ENCODE measurements at places on chromosomes 13 and 19.

- no peak for DNase-seq
Measured at GRCh38 chr13:46008631-46009030, 43.9 kb downstream of the ZC3H13 start.

- no peak for DNase-seq
Measured at GRCh38 chr19:29528946-29529645, 3.3 kb downstream of the VSTM2B start.

DNA sequence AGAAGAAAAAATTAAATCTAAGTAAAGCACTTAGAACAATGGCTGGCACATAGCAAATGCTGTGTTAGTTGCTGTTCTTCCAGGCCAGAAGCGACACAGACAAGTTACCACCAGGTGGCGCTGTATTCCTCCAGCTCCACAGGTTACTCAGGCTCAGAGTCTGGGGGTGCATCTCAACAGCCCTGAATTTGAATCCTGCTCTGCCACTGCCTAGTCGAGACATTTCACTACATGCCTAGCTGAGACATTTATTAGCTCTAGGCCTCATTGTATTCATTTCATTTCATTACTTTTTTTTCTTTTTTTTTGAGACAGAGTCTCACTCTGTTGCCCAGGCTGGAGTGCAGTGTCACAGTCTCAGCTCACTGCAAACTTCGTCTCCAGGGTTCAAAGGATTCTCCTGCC is 16.4 kb upstream of the CYP2B6 start:
- DNase-seq, result peak; percentile 62

GRCh38 chr19:48608798-48609263 is 2.3 kb downstream of the SPACA4 start:
- no peak for DNase-seq

DNA sequence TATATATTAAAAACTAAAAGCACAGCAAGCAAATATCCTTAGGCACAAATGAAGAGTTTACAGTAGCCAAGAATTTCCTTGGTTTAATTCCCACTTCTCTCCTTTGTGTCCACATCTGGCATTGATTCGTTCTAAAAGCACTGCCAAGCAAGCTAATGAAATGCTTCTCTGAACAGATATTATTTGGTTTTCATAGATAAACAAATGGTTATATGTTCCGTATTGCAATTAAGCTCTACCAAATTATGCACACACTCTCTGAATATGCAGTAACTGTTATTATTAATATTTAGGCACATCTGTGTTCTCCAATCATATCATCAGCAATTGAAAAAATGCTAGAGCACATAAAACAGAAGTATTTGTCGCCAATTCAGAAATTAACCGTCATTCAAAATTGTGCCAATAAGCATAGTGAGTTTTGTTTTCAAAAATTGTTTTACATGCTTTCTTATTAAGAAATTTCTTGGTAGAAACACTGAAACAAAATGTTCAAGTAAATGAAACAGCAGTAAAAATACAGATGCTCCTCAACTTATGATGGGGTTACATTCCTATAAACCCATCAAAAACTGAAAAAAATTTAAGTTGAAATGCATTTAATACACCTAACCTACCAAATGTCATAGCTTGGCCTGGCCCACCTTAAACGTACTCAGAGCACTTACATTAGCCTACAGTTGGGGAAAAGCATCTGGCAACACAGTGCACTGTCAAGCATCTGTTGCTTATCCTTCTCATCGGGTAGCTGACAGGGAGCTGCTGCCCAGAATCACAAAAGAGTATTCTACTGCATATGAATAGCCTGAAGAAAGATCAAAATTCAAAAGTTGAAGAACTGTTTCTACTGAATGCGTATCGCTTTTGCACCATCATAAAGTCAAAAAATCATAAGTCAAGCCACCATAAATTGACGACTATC is 2134.7 kb downstream of the PCDH9 start:
- DNase-seq, result no peak

DNA sequence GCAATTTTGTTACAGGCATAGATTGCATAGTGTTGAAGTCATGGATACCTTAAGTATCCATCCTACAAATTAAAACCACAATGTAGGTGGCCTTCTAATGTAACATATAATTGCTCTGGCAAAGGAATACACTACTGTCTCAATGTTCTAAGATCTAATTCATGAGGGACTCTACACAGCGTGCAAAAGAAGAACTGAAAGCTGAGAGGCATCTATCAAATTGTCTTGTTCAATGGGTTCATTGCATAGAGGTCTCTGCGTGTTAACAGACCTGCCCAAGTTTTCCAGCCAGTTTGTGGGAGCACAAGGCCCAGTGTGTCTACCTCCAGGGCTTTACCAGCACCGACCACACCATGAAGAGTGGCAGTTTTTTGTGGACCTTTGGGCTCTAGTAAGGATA is 451.4 kb downstream of the ITGBL1 start:
- no peak for DNase-seq

DNA sequence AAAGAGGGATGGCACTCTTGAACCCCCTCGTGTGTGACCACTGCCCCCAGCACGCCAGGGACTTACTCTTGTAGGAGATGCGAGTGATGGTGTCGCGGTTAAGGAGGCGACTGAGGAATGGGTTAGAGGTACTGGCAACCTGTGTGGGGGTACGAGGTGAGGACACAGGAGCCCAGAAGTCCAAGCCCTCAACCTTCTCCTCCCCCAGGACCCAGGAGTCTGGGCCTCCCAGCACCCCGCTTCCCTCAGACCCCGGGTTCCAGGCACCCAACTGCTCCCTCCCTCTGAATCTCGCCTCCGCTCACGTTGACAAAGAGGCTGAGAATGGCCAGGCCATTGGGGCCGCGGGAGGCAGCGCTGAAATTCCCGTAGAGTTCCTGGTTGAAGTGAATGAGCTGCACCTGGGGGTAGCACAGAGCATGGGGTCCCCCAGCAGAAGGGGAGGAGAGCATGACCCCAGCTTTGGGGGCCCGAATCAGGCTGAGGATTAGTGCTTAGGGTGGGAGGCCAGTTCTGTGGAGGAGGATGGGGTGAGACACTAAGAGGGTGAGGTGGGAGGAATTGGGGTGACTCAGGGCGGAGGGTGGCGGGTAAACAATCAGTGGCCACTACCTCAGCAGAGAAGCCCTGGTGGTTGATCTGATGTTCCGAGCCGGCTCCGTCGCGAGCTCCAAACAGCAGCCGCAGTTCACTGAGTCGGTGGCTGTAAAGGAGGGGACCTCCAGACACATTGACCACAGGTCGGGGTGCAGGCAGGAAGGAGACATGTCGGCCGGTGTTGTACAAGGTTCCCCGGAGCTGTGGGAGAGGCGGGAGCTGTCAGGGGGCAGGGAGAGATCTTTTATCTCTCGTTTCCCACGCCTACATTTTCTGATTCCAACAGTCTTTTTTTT is 2.5 kb upstream of the DBP start:
- no peak for DNase-seq

DNA sequence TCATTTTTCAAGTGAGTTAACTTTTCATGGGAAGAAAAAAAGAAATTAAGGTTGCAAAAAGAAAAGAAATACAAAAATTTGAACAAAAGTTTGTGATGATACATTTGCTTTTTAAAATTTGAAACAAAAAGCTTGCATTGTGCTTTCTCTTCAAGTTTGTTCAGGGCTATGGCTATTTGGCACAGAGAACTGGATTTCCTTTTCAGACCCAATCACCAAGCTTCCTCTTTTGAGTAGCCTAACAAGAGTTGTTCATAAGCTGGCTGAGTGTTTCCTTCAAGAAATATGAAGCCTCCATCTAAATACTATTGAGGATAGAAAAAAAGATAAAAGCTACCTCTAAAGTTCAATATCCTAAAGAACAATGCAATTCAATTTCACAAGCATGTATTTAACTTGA is 787.8 kb downstream of the LIG4 start:
- no peak for DNase-seq

- DNase-seq, result no peak
Measured at GRCh38 chr19:18221815-18222725, 4.2 kb downstream of the PDE4C start.

- DNase-seq, result no peak
Measured at GRCh38 chr19:55376241-55376933, at the start of gene TMEM190. Gene TMEM190 (plus strand): TSS chr19:55376826. CDS start chr19:55376854, 28 bp downstream.

DNA sequence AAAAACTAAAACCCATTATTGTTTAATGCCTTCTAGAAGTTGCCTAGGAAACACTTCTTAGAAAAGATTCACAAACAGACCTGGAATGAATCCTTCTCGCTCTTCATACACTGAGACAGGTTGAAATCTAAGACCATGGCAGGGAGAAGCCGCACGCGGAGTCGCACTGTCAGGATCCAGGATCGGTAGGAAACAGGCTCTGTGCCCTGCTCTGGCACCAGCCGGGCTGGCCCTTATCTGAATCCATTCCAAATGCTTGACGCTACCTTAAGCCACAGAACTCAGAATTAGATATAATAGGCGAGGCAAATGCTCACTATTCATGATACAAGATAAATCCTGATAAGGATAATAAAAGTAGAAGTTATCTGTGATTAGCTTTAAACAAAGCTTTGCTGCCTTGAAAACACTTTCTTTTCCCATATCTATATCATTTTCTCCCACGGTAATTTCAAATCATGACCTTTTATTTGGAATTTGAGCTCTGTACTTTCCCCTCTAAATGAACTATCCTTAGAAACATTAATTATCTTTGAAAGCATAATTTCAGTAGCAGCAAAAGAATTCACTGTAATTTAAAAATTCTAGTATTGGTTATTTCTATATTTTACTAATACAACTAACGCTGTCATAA is 385.6 kb downstream of the IRS2 start:
- DNase-seq, result no peak

- DNase-seq, result no peak
Measured at GRCh38 chr13:101514100-101514499, 61.6 kb downstream of the ITGBL1 start.

- DNase-seq, result no peak
Measured at GRCh38 chr13:110640591-110641029, 25.3 kb downstream of the NAXD start.

DNA sequence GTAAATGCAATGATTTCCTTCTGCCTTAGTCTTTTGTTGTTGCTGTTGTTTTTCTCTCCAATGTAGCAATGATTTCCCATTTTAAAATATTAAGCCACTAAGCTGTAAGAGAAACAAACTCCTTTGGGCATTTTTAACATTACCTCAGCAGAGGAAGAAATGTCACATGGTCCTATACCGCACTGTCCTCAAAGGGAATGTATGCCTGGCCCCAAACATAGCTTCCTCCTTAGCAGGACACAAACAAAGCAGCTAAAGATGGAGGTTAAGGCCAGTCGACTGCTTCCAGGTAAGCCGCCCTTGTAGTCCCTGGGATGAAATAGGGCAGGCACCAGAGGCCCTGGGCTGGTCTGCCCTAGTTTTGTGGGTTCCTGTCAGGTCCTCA is 249.0 kb downstream of the TSHZ3 start:
- no peak for DNase-seq

DNA sequence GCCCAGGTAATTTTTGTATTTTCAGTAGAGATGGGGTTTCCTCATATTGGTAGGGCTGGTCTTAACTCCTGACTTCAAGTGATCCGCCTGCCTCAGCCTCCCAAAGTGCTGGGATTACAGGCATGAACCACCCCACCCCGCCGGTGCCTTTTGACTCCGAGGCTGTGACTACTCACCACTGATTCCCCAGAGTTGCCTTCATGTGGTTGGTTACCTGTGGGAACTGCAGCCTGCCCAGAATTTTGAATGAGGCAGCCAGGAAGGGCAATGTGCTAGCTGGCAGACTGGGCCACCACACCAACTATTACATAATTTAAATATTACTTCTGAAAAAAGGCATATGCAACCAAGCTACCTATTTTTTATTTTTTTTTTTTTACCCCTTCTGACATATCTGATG is 42.8 kb downstream of the N4BP2L2 start:
- DNase-seq, result no peak

- peak; percentile 56 for DNase-seq
Measured at GRCh38 chr19:10270616-10271394, at the start of gene ICAM1. Gene ICAM1 (plus strand): TSS chr19:10271120. CDS start chr19:10271160, 40 bp downstream.

- DNase-seq, result no peak
Measured at GRCh38 chr13:32060401-32060878, 28.9 kb downstream of the FRY start.

- DNase-seq, result no peak
Measured at GRCh38 chr13:112712451-112713207, 22.8 kb downstream of the ATP11A start.

- no peak for DNase-seq
Measured at GRCh38 chr19:46624958-46625661, at the start of gene PTGIR. Gene PTGIR (minus strand): TSS chr19:46625089. CDS start chr19:46624225, 864 bp downstream.

DNA sequence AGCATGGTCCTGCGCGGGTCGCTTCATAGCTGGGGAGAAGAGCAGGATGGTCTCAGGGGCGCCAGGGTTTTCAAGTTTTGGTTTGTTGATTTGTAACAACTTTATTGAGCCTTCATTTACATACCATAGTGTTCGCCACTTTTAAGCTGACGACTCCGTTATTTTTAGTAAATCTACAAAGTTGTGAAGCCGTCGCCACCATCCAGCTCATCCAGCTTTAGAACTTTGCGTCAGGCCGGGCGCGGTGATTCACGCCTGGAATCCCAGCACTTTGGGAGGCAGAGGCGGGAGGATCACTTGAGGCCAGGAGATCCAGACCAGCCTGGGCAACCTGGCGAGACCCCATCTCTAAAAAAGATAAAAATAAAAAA is 404 bp downstream of the C19orf44 start:
- DNase-seq, result no peak

DNA sequence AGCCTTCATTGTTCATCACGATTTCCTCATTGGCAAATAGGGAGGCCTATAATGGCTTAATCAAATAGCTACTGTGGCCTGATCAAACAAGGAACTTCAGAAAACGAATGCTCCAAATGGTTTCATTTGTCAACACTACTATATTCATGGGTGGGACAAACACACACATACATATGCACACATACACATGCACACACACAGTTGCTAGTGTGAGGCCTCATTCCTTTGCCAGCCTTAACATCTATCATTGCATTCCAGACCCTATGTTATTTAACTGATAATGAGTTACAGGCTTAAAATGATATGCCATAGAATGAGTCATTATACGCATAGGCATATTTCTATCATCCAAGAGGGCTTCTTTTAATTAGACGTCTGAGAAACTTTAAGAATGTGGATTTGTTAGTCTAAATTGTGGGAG is 140.2 kb downstream of the KLF5 start:
- no peak for DNase-seq

DNA sequence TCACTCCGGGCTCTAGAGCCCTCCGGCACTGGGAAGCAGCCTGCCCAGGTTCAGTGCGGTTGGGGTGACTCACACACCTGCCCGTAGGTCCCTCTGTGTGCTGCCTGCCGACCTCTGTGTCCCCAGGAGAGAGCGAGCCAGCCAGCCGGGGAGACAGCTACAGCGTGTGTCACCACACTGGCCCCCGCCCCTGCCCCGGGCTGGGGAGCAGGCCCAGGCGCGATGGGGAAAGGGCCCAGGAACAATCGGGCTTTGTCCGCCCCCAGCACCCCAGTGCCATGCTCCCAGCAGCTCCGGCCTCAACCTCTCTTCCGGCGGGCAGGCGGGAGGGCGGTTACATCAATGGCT is at the start of gene KLK6:
KLK6 (minus strand) TSS at position 179 of the 348 bp plus-strand sequence. CDS start 1,487 bp downstream, outside the sequence.
- no peak for DNase-seq

- DNase-seq, result no peak
Measured at GRCh38 chr13:35768073-35768472, 291.6 kb upstream of the MAB21L1 start.

GRCh38 chr13:74024314-74024713 is 109.9 kb downstream of the KLF12 start:
- no peak for DNase-seq

All from activated CD4-positive, alpha-beta T cell treated with anti-CD3 and anti-CD28 coated beads, Interleukin-2, amount 50 U/mL, for 24 hours (primary cell).